Activated naive CD8-positive, alpha-beta T cell treated with anti-CD3 and anti-CD28 coated beads, Interleukin-2, amount 10 ng/mL, durations not matched to agents 7 days and 5 days (primary cell): ENCODE measurements at places on chromosomes 7 and 10. TPM values are rescaled to one million over a fixed set of nuclear protein-coding genes. Genes with fewer than 3 reads are reported as not detected.

The TAC1 gene
- total RNA-seq, result not detected

DNA sequence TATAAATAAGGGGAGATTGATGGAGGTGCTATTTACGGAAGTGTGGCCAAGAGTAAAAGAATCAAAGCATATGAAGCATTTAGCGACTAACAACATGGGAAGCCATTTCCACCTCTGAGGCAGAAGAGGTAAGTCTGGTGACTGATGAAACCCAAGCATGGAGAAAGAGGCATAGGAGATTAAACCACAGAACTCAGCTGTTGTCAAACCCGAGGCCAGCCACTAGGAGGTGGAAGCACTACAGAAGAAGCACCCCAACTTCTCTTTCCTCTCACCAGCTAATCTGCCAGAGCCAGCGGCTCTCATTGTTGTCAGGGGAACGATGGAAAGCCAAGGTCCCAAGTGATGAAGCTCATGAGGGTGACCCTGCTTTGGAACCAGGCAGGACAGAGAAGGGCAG, 19.6 kb upstream of the CNTNAP2 start:
- DNase-seq, result no peak

DNA sequence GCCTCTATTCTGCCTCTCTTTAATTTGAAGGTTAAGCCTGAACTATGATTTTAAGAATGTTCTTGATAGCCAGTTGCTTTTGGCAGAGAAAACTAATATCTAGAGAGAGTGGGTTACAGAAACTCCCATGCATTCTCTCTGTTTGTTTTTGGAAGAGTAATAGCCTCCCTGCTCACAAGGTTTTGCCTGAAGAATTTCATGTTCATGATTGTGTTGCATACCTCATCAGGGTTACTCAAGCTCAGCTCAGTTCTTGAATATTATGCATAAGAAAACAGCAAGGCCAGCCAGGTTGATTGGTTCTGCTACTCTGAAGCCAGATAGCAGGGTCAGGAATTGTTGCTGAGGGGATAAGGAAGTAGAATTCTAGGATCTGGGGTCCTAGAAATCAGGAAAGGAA, 137.4 kb downstream of the MDFIC start:
- no peak for DNase-seq

- no peak for DNase-seq
These were observed 285.9 kb upstream of the SMIM30 start for GRCh38 chr7:113404245-113404644.

The ZNF518A gene
- total RNA-seq, result 22.0 TPM

- no peak for DNase-seq
These were observed 88.5 kb downstream of the ANKRD7 start for GRCh38 chr7:118312966-118313365.

The DGKI gene
- total RNA-seq, result not detected

DNA sequence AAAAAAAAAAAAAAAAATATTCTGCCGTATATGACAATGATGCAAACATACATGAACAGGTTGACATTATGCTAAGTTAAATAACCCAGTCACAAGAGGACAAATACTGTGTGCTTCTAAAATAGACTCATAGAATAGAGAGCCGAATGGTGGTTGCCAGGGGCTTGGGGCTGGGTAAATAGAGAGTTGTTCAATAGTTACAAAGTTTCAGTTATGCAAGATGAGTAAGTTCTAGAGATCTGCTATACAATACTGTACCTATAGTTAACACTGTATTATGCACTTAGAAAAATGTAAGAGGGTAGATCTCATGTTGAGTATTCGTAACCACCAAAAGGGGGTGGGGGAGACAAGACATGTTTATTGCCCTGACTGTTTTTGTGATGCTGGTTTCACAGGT, 77.1 kb upstream of the GNAI1 start:
- DNase-seq, result no peak

GRCh38 chr7:50671386-50671785, 106.2 kb upstream of the DDC start:
- DNase-seq, result no peak

DNA sequence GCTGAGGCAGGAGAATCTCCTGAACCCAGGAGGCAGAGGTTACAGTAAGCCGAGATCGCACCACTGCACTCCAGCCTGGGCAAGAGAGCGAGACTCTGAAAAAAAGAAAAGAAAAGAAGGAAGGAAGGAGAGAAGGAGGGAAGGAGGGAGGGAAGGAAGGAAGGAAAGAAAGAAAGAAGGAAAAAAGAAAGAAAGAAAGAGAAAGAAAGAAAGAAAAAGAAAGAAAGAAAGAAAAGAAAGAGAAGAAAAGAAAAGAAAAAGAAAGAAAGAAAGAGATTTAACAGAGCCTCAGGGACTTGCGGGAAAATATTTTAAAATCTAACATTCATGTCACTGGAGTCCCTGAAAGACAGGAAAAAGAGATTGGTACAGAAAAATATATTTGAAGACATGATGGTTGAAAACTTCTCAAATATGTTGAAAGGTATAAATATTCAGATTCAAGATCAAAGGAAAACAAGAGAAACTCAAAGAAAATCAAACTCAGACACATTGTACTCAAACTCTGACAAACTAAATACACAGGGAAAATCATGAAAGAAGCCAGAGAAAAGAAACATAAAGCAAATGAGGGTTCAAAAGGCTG, 25.3 kb upstream of the DNAAF5 start:
- no peak for DNase-seq

DNA sequence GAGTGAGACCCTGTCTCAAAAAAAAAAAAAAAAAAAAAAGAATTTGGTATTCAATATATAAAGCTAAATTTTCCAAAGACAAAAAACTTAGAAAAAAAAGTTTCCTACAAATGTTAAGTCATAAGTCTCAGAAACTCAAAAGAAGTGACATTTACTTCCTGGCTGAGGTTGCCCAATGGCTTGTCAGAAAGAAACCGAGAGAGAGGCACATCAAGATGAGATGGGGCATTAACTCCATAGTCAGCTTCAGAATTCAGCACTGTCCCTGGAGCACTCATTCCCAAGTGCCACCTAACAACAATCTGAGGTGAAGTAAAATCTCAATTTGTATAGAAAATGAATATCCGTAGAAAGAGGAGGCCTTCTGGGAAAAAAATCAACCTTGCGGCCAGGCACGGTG, 6.8 kb upstream of the SPOCK2 start:
- DNase-seq, result no peak

- DNase-seq, result no peak
These were observed 1136.1 kb upstream of the POT1 start for GRCh38 chr7:126065766-126066165.

GRCh38 chr10:17622061-17622460, 4.9 kb upstream of the HACD1 start:
- no peak for DNase-seq

The EGFR gene
- not detected for total RNA-seq

GRCh38 chr7:131057015-131057793, 270.5 kb upstream of the MKLN1 start:
- no peak for DNase-seq

- no peak for DNase-seq
These were observed 227.5 kb upstream of the CHRM2 start for GRCh38 chr7:136640977-136641376.

DNA sequence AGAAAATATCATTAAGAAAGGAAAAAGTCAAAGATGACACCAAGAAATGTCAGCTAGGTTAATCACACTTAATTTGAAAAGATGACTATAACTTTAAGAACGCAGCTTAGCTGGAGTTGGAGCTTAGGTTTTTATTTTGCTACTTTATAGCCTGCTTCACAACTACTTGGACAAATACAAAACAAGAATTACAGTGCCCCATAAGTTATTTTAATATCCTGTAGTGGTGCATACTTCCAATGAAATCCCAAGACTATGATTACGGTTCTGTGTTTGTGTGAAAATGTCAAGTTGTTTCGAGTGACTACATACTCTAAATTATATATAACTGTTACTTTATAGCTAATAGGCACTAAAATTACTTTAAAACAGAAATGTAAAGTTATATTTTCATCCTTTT, 244.6 kb upstream of the MGMT start:
- DNase-seq, result no peak

The WNT8B gene
- total RNA-seq, result 0.54 TPM

DNA sequence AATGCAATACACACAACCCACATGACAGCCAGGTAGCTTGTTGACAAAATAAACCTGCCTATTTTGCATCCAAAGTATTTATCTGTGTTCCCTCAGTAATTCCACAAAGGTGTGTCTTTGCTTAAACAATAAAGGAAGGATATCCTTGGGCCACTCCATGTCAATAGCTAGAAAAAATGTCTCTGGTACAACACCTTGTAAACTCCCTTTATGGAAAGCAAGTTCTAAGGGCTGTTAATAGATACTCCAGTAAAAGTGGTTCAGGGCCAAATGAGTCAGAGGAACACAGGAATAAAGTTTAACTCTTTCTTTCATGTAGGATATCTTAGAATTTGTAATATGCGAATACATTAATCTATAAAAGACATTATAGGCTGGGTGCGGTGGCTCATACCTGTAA, 96.9 kb upstream of the LRRTM3 start:
- no peak for DNase-seq

DNA sequence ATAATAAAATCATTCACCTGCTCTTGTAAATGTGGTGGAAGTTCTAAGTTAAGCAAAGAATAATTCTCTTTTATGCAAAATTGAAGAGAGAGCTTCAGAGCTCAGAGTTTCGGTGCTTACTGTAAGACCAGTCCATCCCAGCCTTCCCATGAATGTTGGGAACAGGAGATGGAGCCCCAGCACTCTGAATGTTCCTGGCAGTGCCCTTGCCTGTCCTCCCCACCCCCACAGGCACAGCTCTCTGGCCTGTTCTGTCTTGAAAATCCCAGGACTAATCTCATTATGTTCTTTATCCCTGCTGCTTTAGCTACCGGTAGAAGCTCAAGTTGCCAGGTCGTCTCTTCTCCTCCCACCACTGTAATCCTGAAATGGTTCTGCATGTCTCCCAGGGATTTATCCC, 29.1 kb upstream of the LHFPL3 start:
- DNase-seq, result no peak

- no peak for DNase-seq
These were observed 157.0 kb upstream of the MKLN1 start for GRCh38 chr7:131170440-131171271.

The SRGN gene
- total RNA-seq, result 162 TPM

The TMEM225B gene
- 2.3 TPM for total RNA-seq

GRCh38 chr7:112517487-112517886, 36.7 kb downstream of the LSMEM1 start:
- no peak for DNase-seq

DNA sequence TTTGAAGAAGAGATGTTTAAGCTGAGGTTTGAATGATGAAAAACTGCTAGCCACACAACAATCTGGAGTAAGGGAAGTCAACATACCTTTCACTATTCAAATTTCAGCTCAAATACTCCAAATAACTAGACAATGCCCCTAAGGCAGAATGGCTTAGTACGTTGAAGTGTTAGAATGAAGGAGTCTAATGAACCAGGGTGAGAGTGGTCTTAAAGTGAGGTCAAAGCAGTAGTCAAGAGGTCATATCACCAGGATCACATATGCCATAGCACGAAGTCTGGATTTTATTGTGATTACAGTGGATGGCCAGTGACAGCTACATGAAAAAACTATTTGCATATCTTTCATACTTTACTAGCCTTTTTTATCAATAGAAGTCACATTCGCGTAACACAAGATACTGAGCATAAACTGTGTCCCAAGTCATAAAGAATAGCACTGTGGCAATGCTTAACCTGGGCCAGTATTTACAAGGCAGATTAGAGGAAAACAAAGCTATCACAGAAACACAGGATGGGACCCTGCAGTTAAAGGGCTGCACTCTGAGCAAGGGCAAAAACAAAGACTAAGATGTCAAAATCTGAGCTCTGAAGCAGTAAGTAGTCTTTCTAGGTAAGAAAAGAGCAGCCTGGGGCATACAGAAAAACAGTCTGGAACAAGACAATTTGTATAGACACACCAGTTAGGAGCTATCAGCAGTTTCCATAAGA, 61.5 kb downstream of the HYCC1 start:
- DNase-seq, result no peak

The NUTM2E gene
- not detected for total RNA-seq

The DDX21 gene
- total RNA-seq, result 63.8 TPM

DNA sequence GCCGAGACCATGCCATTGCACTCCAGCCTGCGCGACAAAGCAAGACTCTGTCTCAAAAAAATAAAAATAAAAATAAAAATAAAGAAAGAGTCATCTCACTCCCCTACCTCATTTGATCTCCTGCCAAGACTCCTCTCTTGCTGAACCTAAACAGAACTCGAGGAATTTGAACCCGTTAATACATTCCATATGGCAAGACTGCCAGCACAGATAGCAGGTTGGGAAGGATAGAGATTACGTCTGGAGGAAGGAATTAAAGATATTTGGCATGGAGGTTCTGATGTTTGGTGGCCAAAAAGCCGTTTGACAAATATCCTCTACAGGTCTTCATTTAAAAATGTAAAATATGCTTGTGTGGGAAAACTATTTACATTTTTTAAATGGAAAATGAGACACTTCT, 549.6 kb downstream of the HTR7 start:
- no peak for DNase-seq

The TRIM50 gene
- not detected for total RNA-seq

The PRXL2A gene
- 13.6 TPM for total RNA-seq

The TSPAN15 gene
- 4.7 TPM for total RNA-seq

- DNase-seq, result no peak
These were observed 16.6 kb downstream of the MEIG1 start for GRCh38 chr10:14975672-14976273.

The SEC61G gene
- total RNA-seq, result 96.0 TPM

DNA sequence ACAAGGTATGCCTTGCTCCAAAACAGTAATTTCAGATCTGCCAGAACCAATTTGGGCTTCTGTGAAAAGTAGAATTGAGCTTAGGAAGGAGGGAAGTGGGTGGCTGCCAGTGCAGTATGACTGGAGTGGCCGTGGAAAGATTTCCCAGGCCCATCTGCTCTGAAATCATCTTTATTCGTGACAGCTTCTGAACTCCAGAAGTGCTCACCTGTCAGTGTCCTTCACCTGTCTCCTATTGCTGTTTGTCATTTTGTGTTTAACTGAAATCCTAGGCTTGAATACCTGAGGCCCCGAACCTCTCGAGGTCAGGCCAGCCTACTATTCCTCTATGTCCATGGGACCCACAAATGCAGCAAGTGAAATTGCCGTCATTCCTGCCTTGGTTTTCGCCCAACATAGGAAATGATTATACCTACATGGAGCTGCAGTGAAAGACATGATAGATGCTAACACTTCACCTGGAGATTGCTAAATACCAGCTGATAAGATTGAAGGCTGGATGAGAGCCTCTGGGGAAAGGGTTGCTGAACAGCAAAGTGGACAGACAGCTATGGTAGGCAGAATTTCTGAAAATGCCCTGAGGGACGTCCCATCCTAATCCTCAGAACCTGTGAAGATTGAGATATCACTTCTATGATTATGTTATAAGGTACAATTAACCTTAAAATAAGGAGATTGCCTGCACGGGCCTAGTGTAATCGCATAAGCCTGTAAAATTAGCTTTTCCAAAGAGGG, 82.1 kb downstream of the C1GALT1 start:
- no peak for DNase-seq
